ENCODE measurements at places on chromosomes 6 and 20.

DNA sequence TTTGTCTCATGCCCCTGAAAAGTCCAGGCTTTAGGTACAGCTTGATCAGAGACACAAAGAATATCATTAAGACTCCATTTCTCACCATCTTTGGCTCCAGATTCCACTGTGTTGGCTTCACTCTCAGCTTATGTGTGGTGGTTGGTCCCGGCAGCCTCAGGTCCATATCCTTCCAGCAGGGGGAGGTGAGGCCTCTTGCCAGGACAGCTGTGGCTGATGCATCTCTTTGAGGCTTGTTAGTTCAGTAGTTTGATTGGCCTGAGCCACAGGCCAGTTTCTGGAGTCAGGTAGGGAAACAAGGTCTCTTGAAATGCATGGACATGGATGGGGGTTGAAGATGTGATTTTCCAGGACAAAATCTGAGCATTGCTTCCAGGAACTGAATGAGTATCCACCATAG, 62.4 kb downstream of the JAG1 start:
- no peak for DNase-seq

DNA sequence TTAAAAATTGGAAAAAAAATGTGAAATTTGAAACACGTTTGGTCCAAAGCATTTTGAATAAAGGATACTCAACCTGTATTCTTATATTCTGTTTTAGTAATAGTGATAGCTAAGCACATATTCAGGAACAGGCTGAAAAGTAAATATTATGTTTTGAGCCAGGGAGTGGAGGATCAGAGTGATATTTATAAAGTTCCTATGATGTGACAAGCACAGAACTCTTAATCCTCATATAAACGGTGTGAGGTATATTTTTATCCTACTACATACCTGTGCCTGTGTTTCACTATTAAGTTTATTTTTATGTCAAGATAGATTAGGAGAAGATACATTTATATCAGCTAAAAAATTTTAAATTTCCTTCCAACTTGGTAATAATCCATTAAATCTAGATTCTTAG, 225.5 kb downstream of the EPHA7 start:
- no peak for DNase-seq

- DNase-seq = no peak
These were observed 2.6 kb downstream of the STK35 start for GRCh38 chr20:2104236-2104635.

DNA sequence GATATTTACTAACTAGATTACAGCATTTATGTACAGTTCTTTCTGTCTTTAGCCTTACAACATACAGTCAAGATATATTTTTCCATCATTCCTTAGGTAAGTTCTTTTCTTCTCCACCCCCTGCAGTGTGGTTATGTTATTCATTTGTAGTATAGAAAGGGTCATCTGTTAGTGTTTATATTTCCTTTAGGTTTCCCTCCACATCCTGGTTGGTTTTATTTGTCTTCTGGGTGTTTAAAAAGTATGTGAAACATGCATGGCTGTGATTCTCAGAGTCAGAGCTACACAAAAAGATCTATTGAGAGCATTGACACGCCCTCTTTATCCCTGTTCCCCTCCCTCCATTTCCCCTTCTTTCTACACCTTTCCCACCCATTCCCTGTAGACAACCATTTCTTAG, 20.1 kb downstream of the DHX35 start:
- no peak for DNase-seq

DNA sequence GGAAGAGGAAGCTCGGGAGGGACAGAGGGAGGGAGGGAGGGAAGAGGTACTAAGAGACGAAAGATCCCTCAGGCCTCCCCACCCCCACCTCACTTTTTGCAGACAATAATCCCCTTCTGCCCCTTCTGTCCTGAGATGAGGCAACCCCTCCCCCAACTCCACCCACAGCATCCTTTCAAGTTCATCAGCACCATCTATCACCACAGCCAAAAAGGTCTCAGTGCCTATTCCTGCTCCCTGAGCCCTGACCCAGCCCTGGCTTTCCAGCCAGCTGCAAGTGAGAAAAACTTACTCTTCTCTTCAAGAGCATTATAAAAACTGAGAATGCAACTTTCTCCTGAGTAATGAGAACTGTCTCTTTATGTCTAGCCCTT, 133.2 kb upstream of the LRFN2 start:
- DNase-seq = no peak

DNA sequence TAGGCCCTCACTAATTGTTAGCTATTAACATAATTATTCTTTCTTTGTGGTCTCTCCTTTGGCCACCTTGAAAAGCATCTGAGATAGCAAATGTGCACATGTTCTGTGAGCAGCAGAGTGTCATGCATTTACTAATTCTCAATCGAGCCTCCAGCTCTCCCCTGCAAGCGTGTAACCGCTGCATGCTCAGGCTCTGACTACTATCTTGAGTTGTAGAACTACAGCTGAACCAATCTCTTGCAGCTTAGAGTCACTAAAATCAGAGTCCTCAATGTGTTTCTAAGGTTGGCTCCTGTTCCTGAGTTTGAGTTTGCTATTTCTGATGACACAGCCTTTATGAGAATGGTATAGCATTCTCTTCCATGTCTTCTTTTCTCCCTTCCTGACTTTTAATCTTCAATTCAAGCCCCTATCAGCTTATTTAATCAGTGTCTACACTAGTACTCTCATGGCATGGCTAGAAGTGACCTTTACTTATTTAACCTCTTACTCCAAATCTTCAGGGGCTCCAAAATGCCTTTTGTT, 65.5 kb downstream of the PPP1R3G start:
- no peak for DNase-seq

DNA sequence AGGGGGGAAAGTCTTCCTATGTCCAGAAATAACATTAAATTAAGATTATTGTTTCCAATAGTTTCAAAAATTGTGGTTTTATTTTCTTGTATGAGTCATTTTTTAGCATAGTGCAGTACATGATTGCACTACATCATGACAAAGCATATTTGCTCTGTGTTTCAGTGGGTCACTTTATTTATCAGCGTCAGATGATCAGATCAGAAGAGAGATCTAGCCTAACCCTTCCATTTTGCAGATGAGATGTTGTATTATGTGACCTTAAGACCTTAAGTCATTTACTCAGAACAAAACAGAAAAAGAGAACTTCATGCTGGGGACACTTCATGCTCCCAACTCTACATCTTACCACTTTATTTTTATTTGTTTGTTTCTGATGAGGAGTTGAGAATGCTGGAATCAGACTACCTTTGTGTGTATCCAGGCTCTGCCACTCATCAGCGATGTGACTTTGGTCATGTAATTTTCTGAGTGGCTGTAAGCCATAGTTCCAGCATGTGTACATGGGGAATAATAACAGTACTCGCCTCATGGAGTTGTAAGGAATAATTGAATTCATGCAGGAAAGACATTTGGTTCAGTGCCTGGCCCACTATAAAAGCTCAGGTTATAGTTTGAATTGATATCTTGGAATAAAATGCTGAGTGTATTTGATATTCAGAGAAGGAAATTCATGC, 13.5 kb downstream of the EYA4 start:
- DNase-seq = no peak

GRCh38 chr6:52519618-52520017, 57.2 kb downstream of the TRAM2 start:
- no peak for DNase-seq

DNA sequence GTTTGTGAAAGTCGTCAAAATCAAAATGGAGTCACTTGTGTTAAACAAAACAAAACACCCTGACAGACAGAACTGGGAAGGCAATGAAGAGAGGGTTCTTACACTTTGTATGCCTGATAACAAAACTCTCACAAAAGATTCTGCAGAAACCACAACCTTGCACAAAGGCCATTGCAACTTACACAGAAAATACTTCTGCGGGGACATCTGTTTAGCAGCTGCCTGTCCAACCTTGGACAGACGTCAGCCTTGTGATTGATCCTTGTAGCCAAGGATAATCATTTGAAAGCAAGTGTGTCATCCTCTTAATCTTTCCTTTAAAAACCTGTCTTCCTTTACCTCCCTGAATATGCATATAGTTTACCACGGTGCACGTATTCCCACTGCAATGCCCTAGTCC, 17.0 kb upstream of the SLC22A3 start:
- DNase-seq = no peak

- DNase-seq = no peak
These were observed 4.3 kb downstream of the PXDC1 start for GRCh38 chr6:3747100-3747737.

DNA sequence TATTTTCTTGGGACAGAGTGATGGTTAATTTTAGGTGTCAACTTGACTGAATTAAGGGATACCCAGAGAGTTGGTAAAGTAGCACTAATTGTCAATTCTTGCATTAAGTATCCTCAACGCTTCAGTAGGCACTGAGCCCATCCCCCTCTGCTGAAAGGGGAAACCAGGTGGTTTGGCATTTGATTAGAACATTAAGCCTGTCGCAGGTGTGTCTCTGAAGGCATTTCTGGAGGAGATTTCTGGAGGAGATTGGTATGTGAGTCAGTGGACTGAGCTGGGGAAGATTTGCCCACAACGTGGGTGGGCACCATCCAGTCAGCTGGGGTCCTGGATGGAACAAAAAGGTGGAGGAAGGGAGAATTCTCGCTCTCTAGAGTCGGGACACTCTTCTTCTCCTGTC, 119.8 kb downstream of the RFX6 start:
- DNase-seq = no peak

Measured in memory B cell (primary cell).